ENCODE measurements at places on chromosomes 7 and 10.
A peak's percentile ranks its signal among the peaks of the same experiment; 100 is the strongest.

DNA sequence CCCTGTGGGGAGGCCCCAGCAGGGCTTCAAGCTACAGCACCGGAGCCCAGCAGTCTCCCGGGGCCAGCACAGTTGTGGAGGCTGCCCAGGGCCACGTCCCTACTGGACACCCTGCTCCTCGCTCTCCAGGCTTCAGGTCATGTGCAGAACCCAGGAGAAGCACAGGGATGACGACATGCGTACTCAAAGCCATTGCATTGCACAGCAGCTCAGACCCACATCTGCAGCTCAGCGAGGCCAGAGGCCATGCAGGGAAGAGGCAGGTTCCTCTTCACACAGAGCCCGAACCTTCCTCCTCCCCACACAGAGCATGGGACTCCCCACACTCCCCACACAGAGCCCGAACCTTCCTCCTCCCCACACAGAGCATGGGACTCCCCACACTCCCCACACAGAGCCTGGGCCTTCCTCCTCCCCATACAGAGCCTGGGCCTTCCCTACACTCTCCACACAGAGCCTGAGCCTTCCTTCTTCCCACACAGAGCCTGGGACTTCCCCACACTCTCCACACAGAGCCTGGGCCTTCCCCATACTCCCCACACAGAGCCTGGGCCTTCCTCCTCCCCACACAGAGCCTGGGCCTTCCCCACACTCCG lies 12.3 kb downstream of the CFAP46 start:
- DNase-seq, result no peak

GRCh38 chr10:68175949-68176348 lies 56.0 kb downstream of the ATOH7 start:
- no peak for DNase-seq

DNA sequence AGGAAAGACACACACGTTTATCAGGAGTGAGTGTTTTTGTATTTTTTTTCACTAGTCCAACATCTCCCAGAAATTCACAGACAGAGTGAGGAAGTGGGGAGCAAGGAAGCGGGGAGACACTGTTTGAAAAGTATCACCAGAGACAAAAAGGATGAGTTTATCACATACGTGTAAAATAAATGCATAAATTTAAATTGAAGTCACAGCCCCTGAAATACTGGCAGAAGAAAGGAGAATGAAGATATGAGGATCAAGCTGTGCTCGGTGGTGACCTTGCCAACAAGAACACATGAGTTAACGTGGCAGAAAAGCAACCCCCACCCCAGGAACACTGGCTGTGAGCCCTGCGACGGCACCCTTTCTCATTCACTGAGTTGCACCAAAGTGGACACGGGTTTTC lies 317.2 kb upstream of the AOAH start:
- no peak for DNase-seq

- no peak for DNase-seq
Measured at GRCh38 chr7:37758501-37759045, 75.0 kb downstream of the GPR141 start.

DNA sequence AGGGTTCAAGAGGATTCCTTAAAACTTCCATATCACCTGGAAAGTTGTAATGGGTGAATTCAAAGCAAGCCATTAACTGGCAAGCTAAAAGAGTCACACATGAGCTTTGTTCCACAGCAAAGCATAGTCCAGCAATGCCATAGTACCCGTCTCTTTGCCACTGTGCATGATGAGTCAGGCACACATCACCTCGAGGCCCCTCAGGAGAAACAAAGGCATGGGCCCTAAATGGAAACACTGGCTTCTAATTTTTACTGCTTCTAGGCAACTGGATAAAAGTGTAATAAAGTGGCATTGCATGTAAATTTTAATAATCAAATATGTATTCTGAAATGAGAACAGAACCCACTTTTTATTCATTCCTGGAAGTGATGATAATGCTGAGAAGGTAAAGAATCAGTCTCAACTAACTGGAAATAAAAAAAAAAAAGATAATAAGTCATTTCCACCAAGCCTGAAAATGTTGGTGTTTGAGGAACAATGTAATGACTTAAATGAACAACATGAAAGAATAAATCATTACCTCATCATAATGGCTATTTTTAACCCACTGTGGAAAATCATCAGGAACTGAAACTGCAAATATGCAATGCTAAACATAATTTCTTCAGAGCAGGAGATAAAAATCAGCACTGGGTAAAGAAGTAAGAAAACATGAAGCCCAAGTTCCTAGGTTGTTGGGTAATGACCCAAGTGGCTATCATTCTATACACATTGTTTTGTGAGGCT lies 104.9 kb downstream of the CDK6 start:
- no peak for DNase-seq

DNA sequence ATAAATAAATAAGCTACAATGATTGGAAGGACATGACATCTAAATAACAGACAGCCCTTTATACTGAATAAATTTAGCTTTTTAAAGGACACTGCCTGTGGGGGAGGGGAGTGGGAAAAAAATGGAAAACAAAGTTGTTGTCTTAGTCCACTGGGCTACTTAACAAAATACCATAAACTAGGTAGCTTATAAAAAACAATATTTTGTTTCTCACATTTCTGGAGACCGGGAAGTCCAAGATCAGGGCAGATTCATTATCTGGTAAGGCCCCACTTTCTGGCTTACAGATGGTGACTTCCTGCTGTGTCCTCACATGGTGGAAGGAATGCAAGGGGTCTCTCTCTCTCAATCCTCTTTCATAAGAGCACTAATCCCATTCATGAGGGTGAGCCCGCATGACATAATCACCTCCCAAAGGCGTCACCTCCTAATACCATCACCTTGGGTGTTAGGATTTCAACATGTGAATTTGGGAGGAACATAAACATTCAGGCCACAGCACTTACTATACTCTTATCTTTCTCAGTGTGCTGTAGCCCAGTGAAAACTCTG lies 43.0 kb downstream of the DNAJC12 start:
- DNase-seq, result no peak

GRCh38 chr10:34134602-34135001 lies 680.5 kb downstream of the PARD3 start:
- no peak for DNase-seq

GRCh38 chr7:85095366-85095765 lies 91.5 kb downstream of the SEMA3D start:
- peak; percentile 41 for DNase-seq

DNA sequence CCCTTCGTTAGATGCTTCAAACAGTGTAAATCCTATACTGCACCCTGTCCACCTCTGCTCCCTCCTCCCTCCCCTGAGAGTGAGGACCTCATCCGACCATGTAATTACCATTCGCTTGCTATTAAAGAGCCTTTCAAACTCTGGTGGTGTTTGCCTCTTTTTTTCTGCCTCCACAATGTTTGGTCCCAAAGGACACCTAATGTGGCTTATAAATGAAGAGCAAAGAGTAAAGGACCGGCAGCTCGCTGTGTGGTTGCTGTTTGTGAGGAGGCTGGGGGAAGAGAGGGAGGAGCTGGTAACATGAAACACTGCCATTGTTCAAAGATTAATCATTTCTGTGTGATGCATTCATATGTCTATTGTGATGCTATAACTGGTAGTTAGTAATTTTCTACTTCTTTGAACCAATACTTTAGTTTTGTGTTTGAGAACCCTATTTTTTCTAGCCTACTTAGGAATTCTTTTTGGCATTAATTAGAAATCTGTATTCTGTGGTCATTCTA lies 27.9 kb downstream of the MTURN start:
- no peak for DNase-seq

- DNase-seq, result no peak
Measured at GRCh38 chr7:98619450-98620321, 2.6 kb downstream of the NPTX2 start.

DNA sequence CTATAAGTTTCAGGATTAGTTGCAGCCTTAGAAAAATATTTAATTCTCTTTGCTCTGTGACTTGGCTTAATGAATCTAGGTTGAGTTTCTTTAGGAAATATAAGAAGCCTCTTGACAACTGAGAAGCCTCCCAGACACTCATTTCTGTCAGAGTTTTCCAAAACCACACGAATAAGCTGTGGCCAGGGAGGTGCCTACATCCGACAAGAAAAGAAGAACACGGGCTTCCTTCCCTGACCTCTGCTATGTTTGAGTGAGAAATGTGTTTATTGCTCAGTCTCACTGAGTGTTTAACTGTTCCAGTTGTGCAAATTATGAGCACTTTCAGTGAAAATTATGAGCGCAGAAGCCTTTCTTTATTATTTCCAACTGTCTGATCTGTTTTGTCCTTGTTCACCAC lies 105.0 kb downstream of the TRIL start:
- DNase-seq, result no peak

DNA sequence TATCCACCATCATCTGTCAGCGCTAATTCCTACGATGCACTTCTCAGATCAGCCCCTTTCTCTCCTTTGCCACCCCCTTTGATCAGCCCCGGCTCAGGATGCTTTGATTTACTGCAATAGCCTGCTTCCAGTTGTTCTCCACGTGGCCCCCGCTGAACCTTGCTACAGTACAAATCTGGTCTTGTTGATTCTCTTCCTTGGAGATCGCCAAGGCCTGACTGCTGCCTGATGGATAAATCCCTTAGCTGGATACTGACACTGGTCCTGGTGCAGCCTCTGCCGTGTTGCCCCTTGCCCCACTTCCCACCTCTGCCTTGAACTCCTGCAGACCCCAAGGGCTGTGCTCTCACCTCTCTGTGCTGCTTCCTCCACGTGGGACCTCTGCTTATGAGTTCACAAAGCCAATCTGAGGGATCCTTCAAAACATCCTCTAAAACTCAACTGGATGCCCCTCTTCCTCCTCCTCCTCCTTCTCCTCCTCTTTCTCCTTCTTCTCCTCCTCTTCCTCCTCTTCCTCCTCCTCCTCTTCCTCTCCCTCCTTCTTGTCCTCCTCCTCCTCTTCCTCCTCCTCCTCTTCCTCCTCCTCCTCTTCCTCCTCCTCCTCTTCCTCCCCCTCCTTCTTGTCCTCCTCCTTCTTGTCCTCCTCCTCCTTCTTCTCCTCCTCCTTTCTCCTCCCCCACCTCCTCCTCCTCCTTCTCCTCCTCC lies 15.3 kb downstream of the PLXNA4 start:
- DNase-seq, result no peak

- DNase-seq, result no peak
Measured at GRCh38 chr10:26715137-26715487, 17.6 kb downstream of the PDSS1 start.

- no peak for DNase-seq
Measured at GRCh38 chr10:6347391-6347951, 144.7 kb downstream of the PFKFB3 start.

DNA sequence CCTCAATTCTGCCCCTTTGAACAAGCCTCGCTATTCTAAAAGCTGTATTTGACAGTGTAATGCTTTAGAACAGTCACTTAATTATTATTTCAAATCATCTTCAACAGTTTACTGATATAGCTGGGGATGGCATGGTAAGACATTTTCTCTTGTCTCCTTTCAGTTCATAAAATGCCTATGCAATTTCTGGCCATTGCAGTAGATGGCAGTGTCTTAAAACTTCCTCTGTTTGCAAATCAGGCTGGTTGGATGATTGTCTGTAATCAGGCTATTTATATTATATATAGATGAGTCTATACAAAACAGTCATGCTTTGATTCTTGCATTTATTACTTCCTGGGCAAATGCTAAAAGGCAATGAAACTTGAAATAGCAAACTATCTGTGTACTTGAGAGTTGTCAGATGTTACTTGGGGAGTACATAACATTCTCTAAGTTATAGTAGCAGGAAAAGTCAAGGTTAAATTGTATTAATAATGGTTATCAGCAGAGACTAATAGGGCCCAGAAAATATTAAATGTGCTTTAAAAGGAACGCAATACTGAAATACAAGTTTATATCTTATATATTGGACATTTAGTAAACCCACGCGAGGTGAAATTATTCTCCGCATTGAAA lies 55.5 kb upstream of the LHFPL3 start:
- DNase-seq, result no peak

DNA sequence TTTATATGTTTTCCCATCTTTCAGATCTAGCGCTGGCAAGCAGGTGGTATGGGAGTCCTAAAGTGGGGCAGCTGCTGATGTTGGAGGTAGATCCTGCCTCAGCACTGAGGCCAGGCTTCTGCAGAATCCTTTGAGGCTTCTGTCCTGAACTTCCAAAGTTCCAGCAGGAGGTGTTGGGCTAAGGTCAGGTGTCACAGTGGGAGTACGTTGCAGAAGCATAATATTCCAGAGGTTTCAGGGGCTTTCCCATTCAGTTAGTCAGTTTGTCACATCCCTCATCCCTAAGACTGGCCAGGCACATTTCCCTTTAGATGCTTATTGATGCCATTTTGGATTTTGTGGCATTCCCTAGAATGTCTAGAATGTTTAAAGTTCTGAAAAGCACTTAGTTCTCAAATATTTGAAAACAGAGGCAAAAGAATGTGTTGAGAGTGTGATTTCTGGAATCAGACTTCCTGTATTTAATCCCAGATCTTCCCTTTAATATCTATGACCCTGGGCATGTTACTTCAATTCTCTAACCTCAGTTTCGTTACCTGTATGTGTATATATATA lies 319.1 kb upstream of the PHYHIPL start:
- no peak for DNase-seq

DNA sequence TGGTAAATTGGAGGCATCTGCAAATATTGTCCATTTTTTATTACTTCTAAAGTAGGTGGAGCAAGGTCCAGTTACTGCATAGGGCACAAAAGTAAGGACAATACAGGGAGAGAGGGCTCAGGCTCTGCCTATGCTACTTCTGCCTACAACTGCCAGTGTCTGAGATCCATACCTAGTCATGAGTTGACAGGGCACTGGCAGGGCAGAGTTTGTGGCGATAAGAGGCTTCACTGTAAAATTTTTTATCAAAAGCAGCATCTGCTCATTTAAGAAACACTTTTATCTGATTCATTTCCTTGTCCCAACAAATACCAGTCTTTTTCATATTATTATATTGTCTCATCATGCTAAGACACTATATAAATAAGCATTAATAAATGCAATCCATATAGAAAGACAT lies 178.0 kb downstream of the LRRN3 start:
- no peak for DNase-seq

DNA sequence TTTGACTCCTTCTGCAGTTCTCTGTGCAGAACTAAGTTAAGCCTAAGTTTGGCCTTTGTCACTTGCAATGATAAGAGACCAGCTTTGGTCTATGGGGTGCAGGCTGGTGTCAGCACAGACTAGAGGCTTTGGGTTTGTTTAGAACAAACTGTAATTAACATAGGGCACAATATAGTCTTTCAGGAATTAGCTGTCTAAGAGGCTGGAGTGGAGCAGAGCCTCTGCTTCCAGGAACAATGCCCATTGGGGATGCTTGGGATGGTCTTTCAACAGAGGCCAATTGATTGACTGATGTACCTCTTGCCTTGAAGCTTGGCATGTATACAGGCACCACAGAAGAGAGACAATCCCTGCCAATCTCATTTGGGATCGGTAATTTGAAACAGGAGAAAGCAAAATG lies 4.7 kb downstream of the SUFU start:
- no peak for DNase-seq

- peak; percentile 60 for DNase-seq
Measured at GRCh38 chr7:16587790-16588189, 57.8 kb downstream of the ANKMY2 start.
